ENCODE measurements at places on chromosomes 3 and 15.

- DNase-seq: peak; percentile 64
Observed at GRCh38 chr3:131353016-131353877, 28.3 kb upstream of the NUDT16 start.

DNA sequence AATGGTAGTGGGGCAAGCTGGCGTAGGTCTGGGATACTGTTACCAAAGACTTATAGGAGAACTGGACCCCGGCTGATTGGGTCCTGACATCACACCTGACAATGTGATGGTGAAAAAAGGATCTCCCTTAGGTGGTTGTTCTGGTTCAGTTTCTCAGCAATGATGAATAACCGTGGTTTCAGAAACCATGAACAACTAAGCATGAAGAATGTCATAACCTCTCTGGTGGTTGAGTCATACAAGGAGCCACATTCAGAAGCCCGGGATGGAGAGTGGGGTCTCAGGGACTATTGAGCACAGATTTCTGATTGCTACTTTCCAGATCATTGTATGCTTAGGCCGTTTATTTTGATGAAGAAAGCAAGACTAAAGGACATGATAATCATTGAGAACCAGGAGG, 17.4 kb downstream of the GPR160 start:
- no peak for DNase-seq

- no peak for DNase-seq
Observed at GRCh38 chr3:185150561-185150960, 2.3 kb downstream of the C3orf70 start.

- DNase-seq: no peak
Observed at GRCh38 chr3:89925976-89926375, 818.6 kb downstream of the EPHA3 start.

DNA sequence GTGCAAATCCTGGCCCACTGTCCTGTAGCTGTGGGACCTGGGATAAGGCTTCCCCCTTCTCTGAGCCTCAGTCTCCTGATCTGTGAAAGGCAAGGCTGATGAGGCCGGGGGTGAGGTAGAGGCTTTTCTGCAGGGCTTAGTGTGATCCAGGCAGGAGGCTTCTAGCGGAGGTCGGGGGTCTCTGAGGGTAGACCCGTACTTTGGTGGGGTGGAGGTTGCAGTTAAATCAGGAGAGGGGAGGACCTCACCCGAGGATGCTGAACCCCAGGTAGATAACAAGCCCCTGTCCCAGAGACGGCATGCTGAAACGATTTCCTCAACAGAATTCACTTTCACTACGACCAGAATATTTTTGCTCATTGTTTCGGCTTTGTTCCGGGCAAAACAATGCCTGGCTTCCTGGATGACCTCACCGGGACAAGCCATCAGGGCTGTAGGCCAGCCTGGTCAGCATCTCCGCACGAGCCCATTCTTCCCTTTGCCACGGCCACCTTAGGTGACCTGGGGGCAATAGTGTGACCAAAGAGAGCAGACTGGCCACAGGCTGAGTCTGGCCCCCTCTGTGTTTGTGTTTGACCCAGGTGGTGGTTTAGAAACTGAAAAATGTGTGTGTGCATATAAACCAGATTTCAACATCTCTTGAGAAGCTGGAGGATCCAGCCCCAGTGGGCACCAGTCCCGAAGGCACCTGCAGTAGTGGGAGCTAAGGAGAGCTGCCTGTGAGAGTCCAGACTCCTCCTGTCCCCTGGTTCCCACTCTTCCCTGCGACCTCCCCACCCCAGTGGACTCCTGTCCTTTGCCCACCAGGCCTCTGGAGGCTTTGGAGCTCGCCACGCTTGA, 33.0 kb downstream of the SLC6A6 start:
- no peak for DNase-seq

DNA sequence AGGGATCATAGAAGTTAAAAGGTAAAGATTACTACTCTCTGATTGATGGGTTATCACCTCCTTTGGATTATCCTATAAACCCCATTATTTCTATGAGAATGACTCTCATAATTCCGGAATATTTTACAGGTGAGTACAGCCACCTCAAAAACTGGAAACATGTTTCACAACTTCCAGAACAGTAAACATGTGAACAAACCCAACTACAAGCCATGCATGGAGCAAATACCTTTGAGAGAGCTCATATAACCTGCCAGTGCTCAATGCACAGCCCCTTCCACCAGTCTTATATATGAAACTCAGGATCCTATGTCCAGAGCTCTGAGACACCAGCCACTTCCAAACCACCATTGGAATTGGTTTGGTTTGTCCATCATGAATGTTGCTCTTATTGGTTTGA, 208.0 kb downstream of the MECOM start:
- DNase-seq: no peak

DNA sequence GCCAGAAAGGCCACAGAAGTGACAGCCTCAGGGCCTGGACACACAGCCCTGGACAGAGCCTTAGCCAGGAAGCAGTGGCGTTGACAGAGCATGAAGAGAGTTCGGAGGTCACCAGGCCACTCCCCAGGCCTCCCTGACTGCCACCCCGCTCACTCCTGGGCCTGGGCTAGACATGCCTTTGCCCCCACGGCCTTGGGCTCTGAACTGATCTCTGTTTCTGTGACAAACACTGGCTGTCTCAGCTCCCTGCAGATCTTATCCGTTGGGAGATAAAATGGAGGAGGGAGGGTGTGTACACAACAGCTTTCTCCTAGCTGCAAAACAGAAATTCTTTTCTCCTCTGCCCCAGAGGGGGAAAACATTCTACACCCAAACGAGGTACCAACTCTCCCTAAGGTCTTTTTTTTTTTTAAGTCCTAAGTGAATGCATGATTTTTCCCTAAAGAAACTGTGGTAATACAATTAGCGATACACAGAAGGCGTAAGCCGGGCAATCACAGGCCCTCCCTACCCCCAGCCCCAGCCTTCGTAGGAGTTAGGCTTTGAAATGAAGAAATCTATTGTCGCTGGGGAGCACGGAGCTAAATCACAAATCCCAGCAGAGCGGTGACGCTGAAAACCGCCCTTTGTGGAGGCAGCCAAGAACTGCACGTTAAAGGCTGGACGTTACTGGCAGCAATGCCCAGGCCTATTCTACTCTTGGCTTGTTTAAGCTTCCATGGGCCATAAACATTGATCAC, 45.0 kb downstream of the SRGAP3 start:
- no peak for DNase-seq

GRCh38 chr15:96247621-96248305, 82.7 kb upstream of the NR2F2 start:
- no peak for DNase-seq

DNA sequence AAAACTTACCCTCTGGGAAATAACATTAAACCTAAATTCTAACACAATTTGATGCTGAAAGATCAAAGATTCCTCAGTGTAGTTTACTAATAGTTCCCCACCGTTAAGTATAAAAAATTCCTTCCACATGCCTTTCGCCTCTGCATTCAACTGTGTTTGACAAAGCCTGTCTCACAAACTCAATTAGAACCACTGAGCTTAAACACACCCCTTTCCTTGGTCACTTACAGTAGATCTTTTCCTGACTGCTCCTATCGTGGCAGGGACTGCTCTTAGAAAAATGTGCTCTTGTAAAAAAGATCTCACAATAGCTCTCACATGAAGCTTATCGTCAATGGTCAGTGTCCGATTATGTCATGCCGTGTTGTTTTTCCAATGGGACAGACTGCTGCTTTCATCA, 8.9 kb upstream of the KBTBD8 start:
- DNase-seq: no peak

GRCh38 chr15:89672221-89673164, 6.7 kb downstream of the PLIN1 start:
- no peak for DNase-seq

DNA sequence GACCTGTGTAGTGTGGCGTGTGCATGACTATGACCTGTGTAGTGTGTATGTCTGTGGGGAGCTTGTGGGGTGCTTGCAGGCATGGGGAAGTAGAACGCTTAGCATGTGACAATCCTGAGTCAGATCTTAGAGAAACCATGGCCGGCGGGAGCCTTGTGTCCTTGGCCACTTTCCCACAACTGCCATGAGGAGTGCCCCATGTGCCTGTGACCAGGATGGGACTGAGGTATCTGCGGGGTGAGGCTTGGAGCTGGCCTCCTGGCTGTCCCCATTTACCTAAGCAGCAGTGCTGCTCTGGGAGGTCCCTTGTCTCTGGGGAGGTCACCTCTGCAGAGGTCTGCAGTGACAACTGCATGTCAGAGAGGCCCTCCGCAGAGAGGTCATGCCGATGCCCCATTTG, 23.6 kb downstream of the TRPM1 start:
- peak; percentile 48 for DNase-seq

DNA sequence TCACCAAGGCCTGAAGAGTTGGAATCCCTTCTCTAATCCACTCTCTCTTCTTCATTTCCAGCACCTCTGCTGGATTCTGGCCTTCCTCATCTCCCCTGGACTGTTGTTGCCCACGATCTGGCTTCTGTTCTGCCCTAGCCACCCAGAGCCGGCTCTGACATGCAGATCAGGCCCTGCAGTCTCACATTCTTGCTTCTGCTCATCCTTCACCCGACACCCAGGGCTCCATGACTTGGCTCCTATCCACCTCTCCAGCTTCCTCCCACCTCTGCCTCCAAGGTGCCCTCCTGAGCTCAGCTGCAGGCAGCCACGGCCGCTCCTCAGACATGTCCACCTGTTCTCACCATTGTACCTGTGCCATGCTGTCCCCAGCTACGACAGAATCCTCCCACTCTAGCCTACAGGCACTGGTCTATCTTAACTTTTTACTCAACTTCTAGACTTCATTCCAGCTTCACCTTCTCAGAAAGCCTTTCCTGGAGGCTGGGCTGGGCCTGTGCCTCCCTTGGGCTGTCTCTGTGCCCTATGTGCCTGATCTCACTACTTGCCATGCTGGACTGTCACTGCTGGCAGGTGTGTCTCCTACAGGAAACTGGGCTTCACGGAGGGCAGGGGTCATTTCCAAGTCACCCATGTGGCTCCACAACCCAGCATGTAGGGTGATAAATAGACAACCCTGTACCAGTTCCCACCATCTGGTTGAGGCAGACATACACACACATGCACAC, 16.0 kb upstream of the TBC1D21 start:
- no peak for DNase-seq

DNA sequence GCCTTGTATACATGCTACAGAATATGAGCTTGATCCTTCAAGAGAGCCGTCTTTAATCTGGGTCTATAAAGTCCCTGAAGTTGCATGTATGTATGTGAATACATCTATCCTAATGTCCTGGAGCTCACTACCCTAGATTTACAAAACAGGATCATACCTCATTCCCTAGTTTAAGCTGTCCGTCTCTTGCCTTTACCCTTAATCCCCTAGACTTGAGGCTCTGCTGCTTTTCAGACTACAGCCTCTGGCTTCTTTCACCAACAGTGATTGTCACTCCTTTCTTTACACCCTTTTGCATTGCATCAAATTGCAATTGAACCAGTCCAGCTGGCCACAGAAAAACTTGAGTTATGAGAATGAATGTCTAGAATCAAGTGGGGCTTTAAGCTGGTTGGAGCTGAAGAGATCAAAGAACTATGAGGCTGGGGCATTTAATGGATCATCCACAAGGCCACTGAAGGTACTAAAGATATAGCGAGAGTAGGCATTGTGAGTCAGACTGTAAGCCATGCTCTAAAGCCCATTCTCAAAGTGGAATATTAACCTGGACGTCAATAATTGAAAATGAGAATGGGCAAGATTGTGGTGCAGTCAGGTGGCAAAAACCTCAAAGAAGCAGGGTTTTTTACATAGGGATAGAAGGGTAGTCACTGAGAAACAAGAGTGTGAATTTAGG, 12.3 kb upstream of the PLD1 start:
- DNase-seq: no peak

DNA sequence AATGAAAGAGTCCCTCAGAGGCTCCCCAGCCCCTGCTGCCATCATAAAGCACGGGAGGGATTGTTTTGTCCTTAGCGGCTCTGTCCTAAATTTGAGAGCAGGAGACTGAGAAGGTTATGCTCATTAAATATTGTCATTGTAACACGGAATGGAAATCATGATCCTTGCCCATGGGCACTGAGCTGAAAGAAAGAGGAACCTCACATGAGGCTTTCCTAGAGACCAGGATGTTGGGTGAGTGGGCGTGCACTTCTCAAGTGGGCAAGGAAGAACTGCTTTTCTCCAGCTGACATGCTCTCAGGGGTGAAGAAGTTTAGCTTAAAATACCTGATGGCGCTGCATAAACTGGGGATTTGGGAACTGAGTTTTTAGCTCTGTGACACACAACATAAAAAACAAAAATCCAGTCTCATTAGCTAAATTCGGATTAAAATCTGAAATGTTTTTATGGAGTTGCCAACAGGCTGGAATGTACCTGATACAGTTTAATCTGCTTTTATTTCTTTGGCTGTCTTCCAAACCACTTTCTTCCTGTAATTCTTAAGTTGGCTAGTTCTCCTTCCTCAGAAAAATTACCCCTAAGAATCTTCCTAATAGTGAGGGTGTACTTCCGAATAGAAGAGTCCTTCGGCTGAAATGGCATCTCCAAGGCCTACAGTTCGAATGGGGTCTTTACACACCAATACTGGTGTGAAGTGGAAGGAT, 31.7 kb downstream of the ADPGK start:
- no peak for DNase-seq

DNA sequence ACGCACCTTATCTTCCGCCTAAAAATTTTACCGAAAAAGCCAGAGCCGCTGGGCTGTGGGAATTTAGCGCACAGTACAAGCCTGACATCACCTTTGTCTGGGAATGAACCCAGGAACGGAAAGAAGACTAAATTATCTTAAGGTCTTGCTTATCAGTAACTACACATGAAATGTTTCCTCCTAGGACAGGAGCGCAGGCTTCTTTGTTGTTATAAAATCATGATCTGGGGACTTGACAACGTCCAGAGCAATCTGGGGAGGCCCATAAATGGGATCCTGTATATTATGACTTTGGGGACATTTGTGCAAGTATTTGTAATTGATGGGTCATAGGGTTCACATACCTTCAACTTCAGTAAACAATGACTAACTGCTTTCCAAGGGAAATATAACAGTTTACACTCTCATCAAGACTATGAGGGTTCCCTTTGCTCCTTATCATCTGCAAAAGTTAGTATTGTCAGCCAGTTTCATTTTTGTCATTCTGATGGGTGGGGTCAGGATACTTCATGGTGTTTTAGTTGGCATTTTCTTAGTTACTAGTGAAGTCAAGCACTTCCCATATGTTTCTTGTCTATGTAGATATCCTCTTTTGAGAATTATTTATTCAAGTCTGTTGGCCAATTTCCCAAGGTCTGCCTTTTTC, 213.9 kb upstream of the PFN2 start:
- no peak for DNase-seq

DNA sequence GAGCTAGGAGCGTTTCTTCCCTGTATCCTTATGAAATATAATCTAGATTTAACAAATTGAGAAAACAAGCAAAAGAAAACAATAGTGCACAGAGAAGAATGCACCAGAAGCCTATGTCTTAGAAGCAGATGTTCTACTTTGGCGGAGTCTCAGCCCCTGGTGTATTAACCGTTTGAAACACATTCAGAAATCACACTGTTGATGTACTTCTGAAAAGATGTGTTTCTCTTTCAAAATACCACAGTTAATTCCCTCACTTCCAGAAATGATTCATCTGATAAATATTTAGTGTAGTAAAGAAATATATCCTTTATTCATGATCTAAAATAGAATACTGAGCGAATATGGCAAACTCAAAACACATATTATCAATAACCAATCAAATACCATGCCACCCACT, 77.7 kb downstream of the CBLB start:
- no peak for DNase-seq
